ENCODE measurements at places on chromosomes 7 and 10. TPM values are rescaled to one million over a fixed set of nuclear protein-coding genes. Genes with fewer than 3 reads are reported as not detected.

Gene PILRA
- polyA plus RNA-seq, result 6.6 TPM

Gene OGDHL
- polyA plus RNA-seq, result 0.46 TPM

Gene WNT8B
- polyA plus RNA-seq, result not detected

Gene CXCL12
- 0.59 TPM for polyA plus RNA-seq

Gene NRCAM
- 0.92 TPM for polyA plus RNA-seq

Gene LRRC4
- 0.15 TPM for polyA plus RNA-seq

Gene SPOCK2
- 0.74 TPM for polyA plus RNA-seq

Gene SYT15B
- polyA plus RNA-seq, result not detected

Gene A1CF
- polyA plus RNA-seq, result 0.01 TPM

Data from GM12878 (cell line).